ENCODE measurements at places on chromosomes 3 and 15. TPM values are rescaled to one million over a fixed set of nuclear protein-coding genes. Genes with fewer than 3 reads are reported as not detected.

DNA sequence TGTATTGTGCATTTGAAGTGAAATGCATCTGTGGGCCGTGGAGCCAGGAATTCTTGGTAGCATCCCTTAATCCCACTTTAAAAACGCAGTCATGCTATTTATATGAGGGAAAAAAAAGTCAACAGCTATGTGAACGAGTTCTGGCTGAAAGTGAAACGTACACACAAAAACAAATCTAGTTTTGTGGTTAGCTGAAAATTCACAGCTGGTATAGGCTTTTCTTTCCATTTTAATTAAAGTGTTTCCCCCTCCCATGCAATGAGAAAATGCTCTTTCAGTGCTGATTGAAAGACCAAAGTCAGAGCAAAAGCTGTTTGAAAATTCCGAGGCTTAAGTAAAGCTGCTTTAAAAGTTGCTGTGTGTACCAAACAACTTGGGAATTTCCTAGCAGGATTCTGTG, 297.4 kb downstream of the PLCL2 start:
- DNase-seq: no peak

DNA sequence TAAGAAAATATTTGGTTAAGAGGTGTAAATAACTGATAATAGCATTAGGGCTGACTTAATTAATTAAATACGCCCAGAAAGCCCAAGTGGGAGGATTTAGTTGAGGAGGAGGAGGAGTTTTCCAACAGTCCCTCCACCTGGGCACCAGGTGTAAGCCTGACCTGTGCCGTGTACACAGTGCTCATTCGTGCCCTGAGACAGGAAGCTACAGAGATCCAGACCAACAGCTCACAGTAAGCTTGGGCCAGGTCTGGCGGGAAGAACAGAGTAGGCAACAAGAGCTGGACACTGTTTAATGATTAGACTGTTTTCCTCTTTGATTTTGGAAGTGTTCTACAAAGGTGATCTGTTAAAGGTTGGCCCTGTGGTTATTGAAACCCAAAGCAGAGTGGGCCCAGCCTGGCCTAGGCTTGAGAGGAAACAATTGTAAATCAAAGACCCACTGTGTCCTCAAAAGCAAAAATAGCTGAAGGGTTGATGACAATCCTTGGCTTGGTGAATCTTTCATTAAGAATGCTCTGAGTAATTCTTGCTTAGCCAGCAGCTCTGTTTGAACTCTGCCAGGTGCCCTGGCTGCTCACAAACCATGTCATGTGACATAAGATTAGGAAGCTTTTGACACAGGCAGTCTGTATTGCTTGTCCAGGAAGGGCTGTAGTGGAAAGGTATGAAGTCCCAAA, 13.8 kb downstream of the SQOR start:
- DNase-seq: no peak

DNA sequence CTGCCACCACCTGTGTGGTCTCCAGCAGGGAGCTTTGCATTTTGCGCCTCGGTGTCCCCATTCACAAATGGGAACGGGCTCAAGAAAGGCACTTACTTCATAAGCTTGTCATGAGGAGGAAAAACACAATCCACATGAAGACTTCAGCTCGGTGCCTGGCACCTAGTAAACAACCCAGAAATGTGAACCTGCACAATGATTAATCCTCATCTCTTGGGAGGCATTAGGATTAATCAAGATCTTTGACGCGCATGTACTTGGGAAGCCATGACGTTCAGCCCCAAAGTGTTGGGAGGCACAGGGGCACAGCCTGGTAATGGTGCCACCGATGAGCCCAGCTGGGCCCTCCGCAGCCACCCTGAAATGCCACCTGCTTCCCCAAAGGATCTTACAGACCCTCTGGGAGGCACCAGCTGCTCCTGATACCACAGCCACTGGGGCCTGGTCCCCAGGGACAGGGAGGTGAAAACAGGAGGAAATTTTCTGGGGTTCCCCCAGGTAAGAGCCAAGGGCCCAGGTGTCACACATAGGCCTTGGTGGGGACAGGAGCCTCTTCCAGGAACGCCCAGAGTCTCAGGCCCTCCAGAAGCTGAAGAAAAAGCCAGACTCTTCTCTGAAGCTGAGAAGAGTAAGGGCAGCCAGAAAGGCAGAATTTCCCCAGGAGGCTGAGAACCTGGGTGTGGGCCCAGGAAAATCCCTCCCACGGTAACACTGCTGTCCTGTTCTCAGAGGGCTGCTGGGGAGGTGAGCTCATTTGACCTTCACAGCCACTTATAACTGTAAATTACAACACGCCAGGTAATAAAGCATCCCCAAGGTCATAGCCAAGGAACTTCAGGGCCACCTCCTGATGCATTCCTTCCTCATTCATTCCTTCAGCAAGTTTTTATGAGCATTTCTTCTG, 507.5 kb downstream of the SHQ1 start:
- no peak for DNase-seq

- peak; percentile 15 for DNase-seq
These were observed 33.5 kb downstream of the ESYT3 start for GRCh38 chr3:138467931-138468330.

The RAP2B gene
- 18.7 TPM for total RNA-seq

The MAP1A gene
- 2.5 TPM for total RNA-seq

All from H9 (cell line).